Bone marrow (tissue), 2 donors: ENCODE measurements at places on chromosomes 5 and 9.

GRCh38 chr5:16842896-16843295 lies 93.2 kb downstream of the MYO10 start:
- DNase-seq: no peak

- no peak for DNase-seq
These were observed 225.0 kb downstream of the MLLT3 start for GRCh38 chr9:20397348-20397747.

DNA sequence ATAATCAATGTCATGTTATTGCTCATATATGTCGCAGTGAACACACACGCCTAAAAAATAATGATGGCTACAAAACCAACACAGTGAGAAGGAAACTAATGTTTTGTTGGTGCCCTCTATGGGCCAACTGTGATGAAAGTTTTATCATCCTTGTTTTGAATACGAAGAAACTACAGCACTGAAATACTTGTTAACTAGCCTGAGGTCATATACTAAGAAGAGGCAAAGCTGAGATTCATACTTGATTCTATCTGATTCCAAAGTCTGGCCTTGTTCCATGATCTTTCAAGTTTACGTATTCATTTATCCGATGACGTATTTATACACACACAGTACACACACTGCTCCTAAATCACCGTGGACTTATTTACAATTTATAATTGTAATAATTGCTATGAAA lies 16.1 kb upstream of the DRD1 start:
- no peak for DNase-seq

DNA sequence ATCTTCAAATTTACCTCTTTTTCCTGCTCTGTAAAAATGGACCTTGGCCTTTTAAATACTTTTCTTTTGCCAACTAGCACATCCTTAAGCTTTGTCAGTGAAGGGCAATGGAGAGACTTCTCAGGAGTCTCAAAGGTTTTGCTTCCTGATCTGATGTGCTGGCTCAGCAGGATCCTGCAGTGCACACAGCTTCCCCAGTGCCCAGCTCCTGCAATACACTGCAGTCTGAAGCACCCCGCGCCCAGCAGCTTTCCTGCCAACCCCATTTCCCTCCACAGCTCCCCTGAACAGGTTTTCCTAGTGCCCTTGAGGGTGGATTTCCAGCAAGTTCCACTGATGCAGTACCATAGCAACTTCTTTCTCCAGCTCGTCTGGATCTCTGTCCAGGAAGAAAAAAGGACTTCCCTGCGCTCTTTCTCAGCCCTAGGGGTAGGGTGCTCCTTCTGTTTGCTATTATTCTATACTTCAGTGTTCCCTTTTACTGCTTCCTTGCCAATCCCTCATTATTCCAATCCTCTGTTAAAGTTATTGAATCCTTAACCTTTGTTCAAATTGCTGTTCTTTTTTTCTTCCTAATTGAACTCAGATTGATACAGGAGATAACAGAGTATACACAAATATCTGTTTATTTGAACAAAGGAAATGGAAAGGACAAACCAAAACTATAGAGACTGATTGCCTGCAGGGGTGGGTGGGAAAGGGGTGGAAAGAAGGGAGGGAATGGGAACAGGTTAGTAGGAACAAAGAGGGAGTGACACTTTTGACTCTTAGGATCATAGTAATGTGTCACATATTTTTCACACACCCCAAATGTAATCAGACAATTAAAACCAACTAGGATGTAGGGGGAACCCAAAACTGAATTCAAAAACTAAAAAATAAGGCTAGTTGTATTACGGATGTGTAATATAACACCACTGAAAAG lies 8.5 kb downstream of the SNAPC3 start:
- no peak for DNase-seq
